ENCODE measurements at places on chromosomes 11 and 22. TPM values are rescaled to one million over a fixed set of nuclear protein-coding genes. Genes with fewer than 3 reads are reported as not detected.

GRCh38 chr22:41862160-41862529 is 29.2 kb downstream of the SREBF2 start:
- peak; percentile 22 for DNase-seq

OPCML gene
- 0.82 TPM for total RNA-seq

OR51B5 gene
- total RNA-seq = not detected

GRCh38 chr11:80331694-80332093 is 890.9 kb upstream of the TENM4 start:
- no peak for DNase-seq

TRIM44 gene
- 42.1 TPM for total RNA-seq

DNA sequence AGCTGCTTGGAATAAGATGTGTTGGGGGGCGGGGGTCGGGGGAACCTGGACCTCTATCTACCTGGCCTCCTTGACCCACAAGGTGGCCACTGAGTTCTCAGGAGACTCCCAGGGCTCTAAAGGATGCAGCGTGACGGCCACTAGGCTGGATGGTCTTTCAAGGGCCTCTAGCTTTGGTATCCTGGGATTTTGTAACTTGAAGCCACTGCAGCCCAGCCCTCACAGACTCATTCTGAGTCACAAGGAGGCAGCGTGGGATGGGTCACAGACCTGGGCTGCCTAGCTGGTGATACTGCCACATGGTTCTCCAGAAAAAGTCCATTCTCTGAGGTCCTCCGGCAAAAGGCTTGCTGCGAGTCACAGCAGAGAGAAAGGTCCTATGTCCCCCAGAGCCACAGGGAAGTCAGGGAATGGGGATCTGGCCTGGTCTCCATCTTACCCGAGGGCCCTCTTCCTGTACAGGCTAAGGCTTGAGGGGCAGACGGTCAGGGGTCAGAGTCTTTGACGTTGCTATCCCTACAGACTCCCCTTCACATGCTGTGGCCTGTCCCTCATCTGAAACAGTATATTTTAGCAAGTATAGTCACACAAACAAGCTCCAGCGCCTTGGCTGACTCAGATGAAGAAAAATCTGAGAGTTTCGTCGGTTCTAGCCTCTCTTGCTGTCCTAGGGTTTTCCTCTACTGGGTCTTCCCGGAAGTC is 52.4 kb downstream of the KCNC1 start:
- peak; percentile 58 for DNase-seq

GRCh38 chr11:116215471-116216113 is 557.2 kb downstream of the BUD13 start:
- no peak for DNase-seq

GRCh38 chr11:19635332-19635731 is 77.3 kb upstream of the NAV2 start:
- no peak for DNase-seq

DNA sequence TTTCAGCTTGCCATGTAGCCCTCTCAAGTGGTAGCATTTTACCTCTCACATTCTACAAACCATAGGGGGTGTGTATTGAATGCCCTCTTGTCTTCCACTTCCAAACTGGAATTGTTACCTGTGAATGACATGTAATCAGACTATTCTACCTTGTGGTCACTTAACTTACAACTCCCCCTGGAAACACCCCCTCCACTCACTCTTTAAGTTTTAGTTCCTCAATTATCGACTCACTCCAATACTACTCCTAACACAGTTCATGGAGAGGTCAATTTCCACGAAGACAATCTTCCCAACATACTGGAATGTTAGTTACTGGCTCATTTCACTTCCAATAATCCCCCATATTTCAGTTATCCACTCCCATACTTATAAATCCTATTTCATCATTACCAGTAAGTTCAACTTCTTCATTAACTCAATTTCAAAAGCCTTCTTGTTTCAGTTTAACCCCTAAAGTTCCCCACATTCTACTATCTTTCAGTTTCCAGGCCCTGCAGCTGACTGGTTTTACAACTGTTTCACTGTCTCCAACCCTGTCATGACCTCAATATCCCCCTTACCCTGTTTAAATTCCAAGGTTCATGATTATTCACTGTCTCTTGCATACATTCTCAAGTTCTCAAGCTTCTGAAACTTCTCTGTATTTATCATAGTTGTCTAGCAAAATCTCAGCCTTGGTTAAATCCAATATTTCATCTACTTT is 92.5 kb downstream of the C11orf87 start:
- no peak for DNase-seq

SGSM1 gene
- not detected for total RNA-seq

DERL3 gene
- total RNA-seq = not detected

GRCh38 chr11:6362185-6362872 is 27.9 kb upstream of the SMPD1 start:
- DNase-seq = no peak

GRCh38 chr22:31138126-31138525 is 2.2 kb downstream of the PLA2G3 start:
- no peak for DNase-seq

NRGN gene
- total RNA-seq = 0.27 TPM

CENPM gene
- 1.1 TPM for total RNA-seq

- no peak for DNase-seq
Observed at GRCh38 chr11:1126491-1126926, 31.2 kb upstream of the MUC5AC start.

- DNase-seq = no peak
Observed at GRCh38 chr11:47282462-47282861, 12.5 kb downstream of the MADD start.

- no peak for DNase-seq
Observed at GRCh38 chr11:7635137-7635536, 38.2 kb downstream of the CYB5R2 start.

TMEM121B gene
- total RNA-seq = 0.09 TPM

- DNase-seq = no peak
Observed at GRCh38 chr22:43293259-43293654, 49.9 kb downstream of the SCUBE1 start.

DNA sequence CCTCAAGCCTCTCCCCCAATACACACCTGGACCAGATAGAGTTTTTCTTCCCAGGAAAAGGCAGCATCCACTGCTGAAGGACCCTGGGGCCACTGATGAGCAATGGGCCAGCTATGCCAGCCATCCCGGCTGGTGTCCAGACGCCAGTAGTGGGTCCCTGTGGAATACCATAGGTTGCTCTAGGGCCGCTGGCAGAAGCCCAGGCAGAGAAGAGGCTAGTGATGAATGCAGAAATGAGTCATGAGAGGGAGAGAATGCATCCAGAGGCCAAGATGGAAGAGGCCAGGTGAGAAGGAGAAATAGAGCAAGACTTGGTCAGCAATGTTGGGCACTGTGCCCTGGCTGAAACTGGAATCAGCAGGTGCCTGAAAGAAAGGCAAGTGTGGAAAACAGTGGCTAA is 8.9 kb downstream of the HPX start:
- DNase-seq = peak; percentile 78

- DNase-seq = no peak
Observed at GRCh38 chr11:103811870-103812455, 224.5 kb upstream of the DDI1 start.

- peak; percentile 93 for DNase-seq
Observed at GRCh38 chr11:37504060-37504611, 906.1 kb upstream of the RAG2 start.

GRCh38 chr11:12768726-12769673 is 94.8 kb downstream of the TEAD1 start:
- DNase-seq = no peak

GRCh38 chr11:111236383-111236782 is 9.1 kb upstream of the POU2AF2 start:
- DNase-seq = peak; percentile 41

MMP20 gene
- total RNA-seq = not detected

PTPN5 gene
- total RNA-seq = not detected

DNA sequence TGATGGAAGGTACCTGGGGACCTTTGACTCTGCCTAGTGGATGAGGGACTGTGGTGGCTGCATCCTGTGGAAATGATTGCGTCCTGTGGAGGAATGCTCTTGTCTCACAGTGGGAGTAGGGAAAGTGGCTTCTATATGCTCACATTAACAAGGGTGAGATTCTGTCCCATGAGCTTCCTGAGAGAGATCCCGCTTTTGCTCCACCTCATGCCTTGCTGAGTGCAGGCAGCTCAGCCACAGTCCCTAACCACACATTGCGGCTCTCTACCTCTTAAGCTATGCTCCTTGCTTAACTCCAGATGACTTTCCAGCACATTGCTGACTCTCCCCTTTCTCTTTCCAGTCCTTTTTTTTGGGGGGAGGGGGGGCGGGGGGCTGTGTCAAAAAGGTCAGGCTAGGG is 45.0 kb downstream of the TEAD1 start:
- DNase-seq = peak; percentile 20

GRM5 gene
- total RNA-seq = not detected

DNA sequence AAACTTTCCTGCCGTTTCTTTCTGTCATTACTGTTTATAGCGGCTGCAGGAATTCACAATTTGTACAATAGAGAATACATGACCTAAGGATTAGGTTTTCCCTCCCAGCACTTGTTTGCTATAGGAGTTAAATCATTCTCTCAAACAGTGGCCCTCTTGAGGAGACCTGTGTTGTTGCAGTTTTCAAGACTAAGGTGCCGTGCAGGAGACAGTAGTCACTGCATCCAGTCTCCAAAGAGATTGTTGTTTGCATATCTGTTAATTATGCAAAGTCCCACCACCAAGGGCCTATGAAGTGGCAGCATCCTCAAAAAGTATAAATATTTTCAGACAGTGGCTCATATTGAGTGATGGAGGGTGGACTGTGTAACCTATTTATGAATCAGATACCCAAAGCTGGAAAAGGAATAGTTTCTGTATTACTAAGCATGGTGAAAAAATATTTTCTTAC is 2.3 kb downstream of the PRSS23 start:
- DNase-seq = peak; percentile 69

GAB4 gene
- total RNA-seq = not detected

DNA sequence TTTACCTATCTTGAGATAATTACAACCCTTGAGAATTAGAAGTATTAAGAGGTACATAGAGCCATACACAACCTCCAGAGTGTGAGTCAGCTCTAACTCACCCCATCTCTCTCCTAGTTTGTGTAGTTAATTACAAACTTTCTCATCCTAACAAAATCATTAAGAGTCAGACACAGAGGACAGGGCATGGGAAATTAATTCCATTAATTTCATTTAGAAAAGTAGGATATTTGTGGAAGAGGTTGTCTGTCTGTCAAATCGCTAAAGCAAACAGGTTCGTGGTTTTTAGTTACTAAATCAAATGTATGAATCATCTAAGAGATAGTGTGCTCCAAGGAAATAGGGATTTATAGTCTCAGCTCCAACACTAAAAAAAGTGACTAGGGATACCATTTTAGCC is 1261.4 kb upstream of the TENM4 start:
- peak; percentile 2 for DNase-seq

- no peak for DNase-seq
Observed at GRCh38 chr11:133219543-133219942, 312.8 kb downstream of the OPCML start.

ASCL2 gene
- not detected for total RNA-seq

DNA sequence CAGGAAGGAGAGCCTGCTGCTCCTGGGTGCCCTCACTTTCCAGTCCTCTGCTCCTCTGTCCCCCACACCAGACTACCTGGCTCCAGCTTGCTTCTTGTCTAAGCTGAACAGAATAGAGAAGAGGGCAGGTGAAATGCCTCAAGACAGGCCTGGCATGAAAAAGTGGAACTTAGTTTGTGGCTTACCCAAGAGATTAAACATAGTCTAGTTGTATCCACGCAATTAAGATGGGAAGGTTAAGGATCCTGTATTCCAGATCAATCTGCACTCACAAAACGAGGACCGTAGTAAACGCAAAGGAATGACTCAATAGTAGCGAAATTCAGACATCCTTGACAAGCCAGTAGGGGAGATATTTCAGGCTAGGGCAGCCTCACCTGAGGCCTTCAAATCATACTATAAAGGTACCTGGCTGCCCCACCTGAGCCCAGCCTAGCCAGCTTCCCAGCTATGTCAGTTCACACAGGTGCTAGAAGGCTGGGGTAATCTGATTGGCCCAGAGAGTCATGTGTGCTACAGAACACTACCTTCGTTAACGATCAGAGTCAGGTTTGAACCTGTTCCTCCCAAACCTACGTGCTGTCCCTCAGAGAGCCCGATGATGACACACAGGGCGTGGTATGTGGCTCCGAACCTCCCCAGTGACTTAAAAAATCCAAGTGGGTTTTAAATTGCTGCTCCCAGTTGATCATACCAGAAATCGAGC is 46.5 kb downstream of the AHNAK start:
- DNase-seq = no peak

DNA sequence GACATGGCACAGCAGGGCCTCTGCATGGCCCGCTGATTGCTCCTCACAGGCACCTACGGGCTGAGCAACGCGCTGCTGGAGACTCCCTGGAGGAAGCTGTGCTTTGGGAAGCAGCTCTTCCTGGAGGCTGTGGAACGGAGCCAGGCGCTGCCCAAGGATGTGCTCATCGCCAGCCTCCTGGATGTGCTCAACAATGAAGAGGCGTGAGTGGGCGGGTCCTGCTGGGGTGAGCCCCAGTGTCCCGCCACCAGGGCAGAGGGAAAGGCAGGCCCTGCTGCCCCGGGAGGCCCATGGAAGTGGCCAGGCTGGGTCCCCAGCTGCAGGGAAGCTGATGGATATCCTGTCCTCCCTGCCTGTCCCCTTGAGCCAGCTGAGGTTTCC is 18.6 kb upstream of the DGCR8 start:
- no peak for DNase-seq
